ENCODE measurements at places on chromosomes 12 and 14.

GRCh38 chr14:49250109-49250508 is 336.1 kb downstream of the RPS29 start:
- no peak for DNase-seq

DNA sequence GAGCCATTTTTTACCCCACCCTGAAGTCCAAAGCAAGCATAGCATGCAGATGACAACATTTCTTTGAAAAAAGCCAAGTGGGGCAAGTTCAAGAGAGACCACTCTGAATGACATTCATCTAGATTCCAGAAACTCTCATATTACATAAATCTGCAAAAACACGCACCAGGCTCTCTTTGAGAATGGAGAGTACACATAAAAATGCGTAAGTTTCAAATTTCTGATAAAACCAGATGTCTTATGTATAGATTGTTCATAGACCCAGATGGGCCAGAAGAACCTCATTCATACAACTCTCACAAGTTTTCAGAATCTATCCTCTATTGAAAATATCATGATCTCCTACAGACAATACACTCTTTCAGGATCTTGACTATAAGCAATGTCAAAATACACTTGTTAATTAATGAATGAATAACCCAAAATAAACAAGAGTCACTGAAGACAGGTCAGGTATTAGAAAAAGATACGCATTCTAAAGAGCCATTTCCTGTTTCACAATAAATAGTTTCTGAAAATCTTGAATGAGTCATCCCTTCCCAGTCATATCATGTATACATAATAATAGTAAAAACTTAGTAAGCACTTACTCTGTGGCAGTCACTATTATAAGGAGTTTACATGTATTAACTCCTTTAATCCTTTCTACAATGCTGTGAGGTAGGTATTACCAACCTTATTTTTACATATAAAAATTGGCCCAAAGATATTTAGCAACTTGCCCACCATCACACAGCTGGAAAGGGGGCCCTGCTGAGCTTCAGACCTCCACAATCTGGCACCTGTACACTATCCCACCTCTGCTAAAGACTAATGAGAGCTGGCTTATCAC is 72.0 kb downstream of the PPP2R5E start:
- peak; percentile 34 for DNase-seq

DNA sequence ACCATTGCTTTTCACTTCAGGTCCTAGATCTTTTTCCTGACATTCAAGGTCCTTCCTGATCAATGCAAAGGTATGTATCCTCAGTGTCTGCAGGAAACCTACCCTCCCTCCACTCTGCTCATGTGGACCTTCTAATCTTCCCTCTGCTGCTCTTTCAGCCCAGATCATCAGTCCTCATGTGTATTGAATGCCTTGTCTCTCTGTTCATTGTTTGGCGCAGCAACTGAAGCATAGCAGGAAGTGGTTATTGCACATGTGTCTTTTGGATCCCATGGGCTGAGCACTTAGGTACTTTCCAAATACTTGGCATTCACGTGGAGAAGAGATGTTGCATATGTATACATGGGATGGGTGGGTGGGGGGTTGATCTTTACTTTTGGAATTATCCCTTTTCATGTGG is 4.3 kb upstream of the NIN start:
- no peak for DNase-seq

DNA sequence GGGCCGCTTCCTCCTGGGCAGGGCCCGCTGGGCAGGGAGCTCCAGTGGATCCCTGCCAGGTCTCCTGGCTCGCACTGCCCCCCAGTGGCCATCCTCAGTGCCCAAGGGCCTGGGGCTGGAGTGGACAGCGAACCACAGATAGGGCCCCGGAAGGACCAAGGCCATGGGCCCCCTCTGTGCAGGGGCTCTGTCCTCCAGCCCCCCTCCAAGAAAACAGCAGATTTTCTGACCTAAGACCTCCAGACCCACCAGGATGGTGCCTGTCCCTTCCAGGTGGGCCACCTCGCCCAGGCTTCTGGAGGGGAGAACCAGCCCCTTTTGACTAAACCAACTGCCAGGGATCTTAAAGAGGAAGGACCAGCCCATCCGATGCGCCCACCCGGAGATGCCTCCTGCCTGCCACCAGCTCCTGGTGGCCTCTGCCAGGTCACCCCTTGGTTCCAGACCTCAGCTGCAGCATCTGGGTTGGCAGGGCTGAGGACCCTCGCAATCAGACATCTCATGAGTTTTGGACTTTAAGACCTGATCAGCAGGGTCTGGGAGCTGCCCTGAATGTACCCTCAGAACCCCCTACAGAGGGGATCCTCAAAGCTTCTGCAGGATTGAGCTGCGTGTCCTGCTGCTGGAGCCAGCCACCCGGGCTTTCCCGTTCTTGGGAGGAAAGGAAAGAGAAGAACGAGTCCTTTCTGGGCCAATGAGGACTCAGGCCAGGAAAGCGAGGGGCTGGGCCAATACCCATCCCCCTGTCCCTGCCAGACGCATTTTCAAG is 325.8 kb upstream of the DIO3 start:
- no peak for DNase-seq

DNA sequence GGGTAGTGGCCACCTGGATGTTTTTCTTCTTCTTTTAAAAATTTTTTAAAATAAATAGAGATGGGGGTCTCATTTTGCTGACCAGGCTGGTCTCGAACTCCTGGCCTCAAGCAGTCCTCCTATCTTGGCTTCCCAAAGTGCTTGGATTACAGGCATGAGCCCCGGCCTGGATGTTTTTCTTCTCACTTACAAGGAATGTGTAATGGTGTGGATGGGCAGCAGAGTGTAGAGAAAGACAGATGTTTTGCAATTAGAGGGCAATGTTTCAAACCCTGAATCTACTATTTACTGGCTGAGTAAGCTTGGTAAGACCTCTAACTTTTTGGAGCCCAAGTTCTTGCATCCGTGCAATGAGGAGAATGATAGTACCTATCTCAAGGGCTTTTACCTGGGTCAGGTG is 48.1 kb downstream of the ADCK1 start:
- DNase-seq = no peak

DNA sequence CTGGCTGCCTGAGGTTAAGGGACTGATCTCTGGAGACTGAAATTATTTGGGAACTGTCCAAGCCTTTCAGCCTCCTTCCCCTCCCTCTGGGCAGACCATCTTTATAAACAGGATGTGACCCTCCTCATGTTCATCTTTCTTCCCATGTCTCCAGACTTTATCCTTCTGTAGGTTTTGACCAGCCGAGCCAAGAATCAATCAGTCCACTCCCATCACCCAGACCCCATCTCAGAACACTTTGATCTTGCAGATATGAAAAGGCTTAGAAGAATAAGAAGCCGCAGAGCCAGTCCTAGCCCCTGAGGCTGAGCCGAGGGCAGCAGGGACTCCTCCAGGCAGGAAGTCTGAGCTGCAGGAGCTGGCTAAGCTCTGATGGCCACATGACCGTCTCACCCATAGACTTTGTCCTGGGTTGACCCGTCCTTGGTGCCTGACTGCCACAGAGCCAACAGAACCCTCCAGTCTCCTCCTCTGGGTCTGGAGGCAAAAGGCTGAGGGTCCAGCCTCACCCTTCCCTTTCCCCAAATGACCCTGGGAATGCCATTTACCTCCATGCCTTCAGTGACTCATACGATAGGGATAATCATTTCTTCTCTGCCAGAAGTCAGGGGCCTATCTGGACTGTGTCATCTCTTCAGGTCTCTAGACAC is 1.6 kb downstream of the KRT71 start:
- no peak for DNase-seq

DNA sequence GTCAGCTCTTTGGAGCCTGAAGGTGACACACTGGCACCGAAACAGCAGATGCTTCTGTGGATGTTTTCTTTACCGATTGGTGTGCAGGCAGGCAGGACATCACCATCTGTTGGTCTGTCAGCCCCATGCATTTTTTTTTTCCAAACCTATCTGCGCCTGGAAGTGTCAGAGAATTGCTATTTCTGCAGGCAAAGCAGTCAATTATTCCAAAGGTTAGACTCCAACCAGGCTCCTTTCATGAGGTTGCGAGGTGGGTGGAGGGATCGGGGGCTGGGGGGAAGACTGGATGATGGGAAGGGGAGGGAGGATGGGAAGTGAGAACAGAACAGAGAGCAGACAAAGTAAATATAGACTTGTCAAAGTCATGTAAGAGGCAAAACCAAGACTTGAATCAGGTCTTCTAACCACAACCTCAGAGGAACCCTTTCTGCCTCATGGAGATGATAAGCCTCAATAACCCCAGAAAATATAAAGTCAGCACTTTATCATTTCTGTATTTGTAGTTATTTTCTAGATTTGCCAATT is 117.7 kb downstream of the OTOGL start:
- DNase-seq = no peak

DNA sequence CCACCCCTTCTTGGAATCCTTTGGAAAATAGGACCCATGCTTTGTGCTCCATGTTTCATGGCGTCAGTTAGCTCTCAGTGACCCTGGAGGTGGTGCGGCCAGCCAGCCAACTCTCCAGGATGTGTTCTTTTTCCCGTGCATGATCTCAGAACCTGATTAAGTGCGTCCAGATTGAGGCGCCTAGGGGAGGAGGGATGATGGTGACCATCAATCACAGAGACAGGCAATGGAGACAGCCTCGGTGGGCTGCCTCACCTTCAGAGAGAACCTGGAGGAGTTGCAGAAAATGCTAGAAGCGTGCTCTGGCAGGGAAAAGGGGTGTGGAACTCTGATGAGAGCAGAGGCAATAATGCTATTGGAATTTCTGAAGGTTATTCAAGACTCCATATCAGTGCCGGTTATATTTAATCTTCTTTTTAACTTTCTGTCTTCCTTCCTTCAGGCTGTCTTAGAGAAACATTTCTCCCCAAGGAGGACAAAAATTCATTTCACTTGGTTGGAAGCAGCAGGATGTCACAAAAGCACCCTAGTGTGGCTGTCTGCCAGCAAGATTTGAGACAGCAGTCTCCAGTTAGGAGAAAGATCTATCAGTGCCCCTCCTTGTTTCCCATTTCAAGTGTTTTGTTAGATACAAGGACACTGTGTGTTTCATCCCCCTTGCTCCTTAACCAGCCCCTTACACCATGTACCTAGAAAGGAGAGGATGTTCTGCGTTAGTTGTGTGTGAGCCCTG is 53.3 kb upstream of the IGF1 start:
- no peak for DNase-seq

GRCh38 chr12:76785407-76785806 is 21.5 kb downstream of the ZDHHC17 start:
- DNase-seq = no peak

- no peak for DNase-seq
Observed at GRCh38 chr12:12244341-12244740, 22.5 kb downstream of the LRP6 start.

DNA sequence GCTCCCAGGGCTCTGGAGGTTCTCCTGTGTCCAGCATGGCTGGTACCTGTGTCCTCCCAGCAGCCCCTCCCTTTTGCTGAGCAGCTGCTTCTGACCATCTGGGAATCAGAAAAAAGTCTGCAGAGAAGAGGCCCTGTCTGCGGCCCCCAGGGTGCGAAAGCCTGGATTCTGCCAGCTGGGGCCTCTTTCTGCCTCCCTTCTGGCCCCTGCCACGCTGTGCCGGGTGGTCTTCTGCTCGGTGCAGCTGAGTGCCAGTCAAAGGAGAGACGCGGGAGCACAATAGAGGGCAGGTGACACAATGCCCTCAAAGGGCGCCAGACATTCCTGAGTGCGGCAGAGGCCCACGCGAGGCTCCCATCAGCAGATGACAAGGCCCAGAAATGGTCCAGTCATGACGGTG is 12.6 kb downstream of the BTBD6 start:
- no peak for DNase-seq

- DNase-seq = no peak
Observed at GRCh38 chr12:88453323-88453722, 126.9 kb downstream of the KITLG start.

DNA sequence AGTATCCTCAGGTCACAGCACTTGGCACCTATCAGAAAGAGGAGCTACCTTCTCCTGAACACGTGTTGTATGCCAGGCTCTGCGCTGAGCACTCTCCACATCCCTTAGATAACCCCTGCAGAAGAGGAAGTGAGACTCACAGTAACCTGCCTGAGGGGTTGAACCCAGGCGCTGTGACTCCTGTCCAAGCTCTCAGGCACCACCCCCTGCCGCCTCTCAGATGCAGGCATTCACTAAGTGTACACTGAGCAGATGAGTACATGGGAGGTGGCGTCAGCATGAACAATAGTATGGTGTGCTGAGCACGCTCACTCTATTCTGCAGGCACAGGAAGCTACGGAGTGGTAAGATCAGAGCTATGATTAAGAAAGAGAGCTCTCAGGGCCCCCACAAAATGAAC is 21.0 kb upstream of the RIC8B start:
- no peak for DNase-seq

DNA sequence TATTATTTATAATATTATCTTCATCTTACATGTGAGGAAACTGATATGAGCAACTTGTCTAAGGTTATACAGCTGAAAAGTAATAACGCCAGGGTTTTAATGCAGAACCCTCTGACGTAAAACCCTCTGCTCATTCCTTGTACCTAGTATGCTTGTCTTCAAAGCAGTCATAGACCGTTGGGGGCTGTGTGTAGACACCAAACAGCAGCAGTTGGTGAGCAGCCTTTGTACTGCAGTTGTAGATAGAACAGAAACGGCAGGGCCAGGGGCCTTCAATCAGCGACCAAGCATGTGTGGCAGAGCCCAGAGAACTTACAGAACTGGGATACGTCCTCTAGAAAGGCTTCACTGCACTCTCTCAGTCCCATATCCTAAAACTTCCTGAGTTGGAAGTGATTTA is 28.1 kb downstream of the EVL start:
- no peak for DNase-seq

DNA sequence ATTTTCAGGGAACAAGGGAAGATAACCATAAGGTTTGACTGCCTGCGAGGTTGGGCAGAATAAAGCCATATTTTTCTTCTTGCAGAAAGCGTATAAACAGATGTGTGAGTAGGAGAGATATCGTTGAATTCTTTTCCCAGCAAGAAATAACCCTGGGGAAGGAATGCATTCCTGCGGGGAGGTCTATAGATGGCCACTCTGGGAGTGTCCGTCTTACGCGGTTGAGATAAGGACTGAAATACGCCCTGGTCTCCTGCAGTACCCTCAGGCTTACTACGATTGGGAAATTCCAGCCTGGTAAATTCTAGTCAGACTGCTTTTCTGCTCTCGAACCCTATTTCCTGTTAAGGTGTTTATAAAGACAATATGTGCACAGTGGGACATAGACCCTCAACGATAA is 225.0 kb downstream of the LRIG3 start:
- no peak for DNase-seq

- DNase-seq = no peak
Observed at GRCh38 chr14:34090451-34090850, 139.6 kb upstream of the EGLN3 start.

DNA sequence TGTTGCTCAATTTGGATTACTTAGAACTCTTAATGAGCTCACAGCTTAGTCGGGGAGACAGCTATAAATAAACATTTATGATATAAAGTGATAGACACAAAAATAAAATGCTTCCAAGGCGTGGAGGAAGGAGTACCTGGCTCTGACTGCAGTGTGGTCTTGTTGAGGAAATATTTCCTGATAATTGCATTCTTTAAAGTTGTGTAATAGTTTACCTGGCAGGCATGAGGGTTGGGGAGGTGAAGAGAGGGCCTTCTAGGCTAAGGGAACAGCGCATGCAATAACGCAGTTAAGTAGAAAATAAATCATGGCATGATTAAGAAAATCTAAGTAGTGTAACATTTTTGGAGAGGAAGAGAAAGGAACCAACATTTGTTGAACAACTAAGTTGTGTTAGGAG is 260.5 kb upstream of the ATP2B1 start:
- no peak for DNase-seq

GRCh38 chr14:72061718-72062117 is 129.5 kb downstream of the RGS6 start:
- DNase-seq = no peak

- no peak for DNase-seq
Observed at GRCh38 chr14:69204753-69205152, 13.5 kb downstream of the EXD2 start.

- DNase-seq = no peak
Observed at GRCh38 chr12:32605326-32606095, 73.6 kb upstream of the DNM1L start.
